Right kidney (tissue), 9 donors: ENCODE measurements at places on chromosomes 11 and 22.

GRCh38 chr11:120929090-120929489 is 94.8 kb upstream of the TBCEL start:
- no peak for DNase-seq

GRCh38 chr11:45045683-45046471 is 95.2 kb upstream of the TP53I11 start:
- no peak for DNase-seq

- DNase-seq: no peak
Measured at GRCh38 chr11:45163956-45164575, 17.6 kb downstream of the PRDM11 start.

GRCh38 chr22:40991298-40991697 is 40.1 kb downstream of the RBX1 start:
- DNase-seq: no peak
